Suppressor macrophage (primary cell): ENCODE measurements at places on chromosomes 7 and 10.
A peak's percentile ranks its signal among the peaks of the same experiment; 100 is the strongest.

DNA sequence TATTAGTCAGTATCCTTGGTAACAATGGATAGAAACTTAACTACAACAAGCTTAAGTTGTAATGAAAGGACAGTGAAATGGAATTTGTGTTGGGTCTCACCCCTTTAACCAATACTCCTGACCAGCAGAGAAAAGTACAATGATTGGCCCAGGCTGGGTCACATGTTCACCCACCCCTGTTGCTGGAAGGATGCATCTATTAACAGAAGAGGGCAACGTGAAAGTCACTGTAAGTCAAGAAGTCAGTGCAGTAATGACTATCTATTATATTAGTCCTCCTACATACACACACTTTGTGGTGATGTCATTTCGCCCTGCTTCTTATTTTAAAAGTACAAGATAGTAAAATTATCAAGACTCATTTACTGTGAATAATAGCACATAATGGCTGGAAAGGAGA, 16.2 kb downstream of the PNLIPRP2 start:
- no peak for DNase-seq

DNA sequence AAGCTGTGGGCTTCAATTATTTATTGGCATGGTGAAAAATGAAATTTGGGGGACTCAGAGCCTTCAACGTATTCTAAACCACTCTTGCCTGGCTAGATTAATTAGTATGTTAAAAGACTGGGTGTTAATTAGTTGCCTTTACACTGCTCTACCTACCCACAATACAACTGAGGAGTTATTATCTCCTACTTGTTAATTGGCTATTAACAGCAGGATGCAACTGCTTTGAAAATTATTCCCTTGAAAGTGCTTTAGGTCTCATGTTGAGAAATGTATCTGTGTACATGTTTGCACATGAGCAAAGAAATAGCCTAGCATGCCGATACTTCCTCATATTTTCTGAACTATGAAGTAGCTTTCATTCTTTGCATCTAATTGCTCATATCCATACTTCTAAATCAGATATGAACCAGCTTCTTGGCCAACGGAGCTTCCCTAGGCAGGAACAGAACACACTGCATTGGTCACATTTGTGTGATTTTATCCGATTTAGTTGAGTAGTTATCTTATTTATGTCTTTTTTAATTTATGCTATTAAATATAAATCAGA, 155.8 kb downstream of the GPAM start:
- no peak for DNase-seq

DNA sequence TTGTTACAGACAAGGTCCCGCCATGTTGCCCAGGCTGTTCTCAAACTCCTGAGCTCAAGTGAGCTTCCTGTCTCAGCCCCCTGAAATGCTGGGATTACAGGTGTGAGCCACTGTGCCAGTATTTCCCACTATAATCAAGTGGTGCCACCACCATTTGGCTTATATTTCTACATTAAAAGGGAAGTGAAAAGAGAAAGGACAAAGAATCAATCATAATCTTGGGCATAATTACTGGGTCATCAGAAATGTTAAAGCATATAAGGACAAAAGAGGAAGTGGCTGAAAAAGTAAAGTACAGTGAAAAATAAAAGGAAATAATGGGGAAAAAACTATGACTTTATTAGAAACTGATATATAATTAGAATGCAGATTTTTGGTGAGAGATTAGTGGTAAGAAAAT, 25.7 kb upstream of the ENTPD1 start:
- DNase-seq, result peak; percentile 5

DNA sequence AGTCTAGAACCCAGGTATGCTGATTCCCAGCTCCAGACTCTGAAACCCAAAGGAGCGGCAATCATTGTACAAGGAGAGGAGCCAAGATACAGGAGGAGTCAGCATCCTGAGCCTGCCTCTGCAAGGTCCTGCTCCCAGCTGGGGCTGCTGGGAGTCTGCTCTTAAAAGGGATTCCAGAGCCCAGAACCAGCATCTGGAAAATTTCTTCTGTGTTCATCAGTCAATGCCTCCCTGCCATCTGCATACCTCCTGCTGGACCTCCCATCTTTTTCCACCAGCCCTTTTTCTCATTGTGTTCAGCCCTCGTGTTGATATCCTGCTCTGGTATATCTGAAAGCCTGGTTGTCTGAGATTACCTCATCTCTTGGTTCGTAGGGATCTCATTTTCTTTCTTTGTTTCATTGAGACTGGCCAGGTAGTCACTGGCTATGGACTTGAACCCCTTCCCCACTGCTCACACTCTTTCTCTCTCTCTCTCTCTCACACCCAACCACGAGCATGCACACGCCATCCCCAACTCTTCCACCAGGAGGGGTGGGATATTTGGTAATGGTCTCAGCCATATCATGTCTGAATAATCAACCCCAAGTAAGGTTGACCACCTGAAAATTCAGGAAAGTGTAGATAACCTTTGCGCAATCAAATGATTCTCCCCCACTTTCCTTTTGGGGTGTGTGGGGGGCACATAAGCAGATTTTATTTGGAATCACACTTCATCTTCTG, 608.8 kb downstream of the LRMDA start:
- DNase-seq, result no peak

GRCh38 chr10:48234295-48234694, 40.2 kb downstream of the FRMPD2 start:
- no peak for DNase-seq

DNA sequence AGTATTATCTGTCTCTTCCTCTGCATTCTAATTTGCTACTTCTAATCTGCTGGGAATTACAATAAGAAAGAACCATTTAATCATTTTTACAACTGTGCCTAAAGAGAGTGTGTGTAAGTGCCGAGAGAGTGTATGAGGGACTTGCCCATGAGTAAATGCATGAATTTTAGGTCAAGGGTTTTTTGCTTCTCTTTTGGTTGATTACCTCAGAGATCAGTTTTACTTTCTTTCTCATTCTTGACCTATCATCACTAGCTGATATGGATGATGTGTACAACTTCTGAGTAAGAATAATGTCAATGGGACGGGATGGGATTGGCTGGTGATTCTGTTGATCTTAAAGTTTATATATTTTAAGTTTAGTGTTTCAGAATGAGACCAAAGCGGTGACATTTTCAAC, 47.8 kb downstream of the IKZF1 start:
- no peak for DNase-seq

DNA sequence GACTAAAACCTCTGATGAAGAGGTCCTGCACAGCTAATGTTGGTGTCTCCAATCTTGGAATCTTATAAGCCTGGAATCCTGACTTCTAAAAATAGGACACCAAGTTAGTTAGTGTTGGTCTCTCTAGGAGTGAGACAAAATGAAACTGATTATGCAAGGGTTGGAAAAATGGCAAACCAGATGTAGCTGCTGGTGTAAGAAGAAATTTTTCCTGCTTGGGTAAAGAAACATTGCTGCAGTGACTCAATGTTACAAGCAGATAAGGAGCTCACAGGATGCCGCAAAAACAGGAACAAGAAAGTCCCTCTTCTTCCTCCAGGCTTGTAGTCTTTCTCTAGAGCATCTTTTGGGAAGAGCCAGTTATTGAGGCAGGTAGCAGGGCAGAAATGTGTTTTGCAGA, 449.0 kb downstream of the ETV1 start:
- no peak for DNase-seq

DNA sequence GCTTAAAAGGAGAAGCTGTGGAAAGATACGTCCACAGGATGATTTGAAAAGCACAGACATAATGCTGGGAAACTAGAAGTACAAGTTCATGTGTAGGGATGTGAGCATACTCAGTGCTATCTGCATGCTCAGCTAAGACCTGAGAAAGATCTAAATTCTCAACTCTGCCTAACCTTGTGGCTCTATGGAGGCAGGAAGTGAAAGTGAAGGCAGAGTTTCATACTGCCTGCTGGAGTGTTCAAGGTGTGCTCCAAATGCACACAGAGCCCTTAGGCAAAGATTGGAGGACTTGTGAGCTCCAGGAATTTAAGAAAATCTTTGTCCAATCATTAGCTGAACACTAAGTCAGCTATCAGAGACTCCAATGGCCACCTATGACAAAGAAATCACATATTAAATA, 190.9 kb downstream of the RNLS start:
- DNase-seq, result no peak

- DNase-seq, result no peak
Measured at GRCh38 chr10:14926061-14926470, 27.8 kb downstream of the DCLRE1C start.

- no peak for DNase-seq
Measured at GRCh38 chr7:123204206-123204835, 4.6 kb upstream of the SLC13A1 start.

GRCh38 chr10:97724341-97724941, 10.9 kb downstream of the MARVELD1 start:
- peak; percentile 82 for DNase-seq

DNA sequence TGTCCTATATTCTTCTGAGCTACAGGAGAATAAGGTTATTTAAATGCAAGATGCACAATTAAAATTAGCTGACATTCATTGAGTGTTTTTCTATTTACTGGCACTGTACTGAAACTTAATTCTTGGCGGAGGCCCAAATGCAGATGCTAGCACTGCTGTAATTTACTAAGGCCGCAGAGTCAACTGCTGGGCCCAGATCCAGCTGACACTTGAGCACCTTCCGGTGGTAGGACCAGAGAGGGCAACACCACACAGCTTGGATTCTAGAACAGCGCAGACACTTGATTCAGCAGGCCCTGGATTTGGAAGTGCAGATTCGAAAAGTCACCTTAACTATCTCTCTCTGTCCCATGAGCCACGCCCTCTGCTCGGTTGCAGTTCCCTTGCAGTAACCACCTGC, 228.6 kb upstream of the TMEM72 start:
- DNase-seq, result no peak

GRCh38 chr7:30240106-30240800, 44.1 kb upstream of the ZNRF2 start:
- DNase-seq, result no peak

GRCh38 chr10:70761031-70761601, 24.1 kb downstream of the TBATA start:
- DNase-seq, result peak; percentile 59

- no peak for DNase-seq
Measured at GRCh38 chr7:148717266-148717793, 18.6 kb downstream of the CUL1 start.

GRCh38 chr7:80498481-80499349, 13.1 kb downstream of the GNAT3 start:
- DNase-seq, result peak; percentile 58

GRCh38 chr7:41130086-41130485, 572.8 kb downstream of the INHBA start:
- peak; percentile 21 for DNase-seq

DNA sequence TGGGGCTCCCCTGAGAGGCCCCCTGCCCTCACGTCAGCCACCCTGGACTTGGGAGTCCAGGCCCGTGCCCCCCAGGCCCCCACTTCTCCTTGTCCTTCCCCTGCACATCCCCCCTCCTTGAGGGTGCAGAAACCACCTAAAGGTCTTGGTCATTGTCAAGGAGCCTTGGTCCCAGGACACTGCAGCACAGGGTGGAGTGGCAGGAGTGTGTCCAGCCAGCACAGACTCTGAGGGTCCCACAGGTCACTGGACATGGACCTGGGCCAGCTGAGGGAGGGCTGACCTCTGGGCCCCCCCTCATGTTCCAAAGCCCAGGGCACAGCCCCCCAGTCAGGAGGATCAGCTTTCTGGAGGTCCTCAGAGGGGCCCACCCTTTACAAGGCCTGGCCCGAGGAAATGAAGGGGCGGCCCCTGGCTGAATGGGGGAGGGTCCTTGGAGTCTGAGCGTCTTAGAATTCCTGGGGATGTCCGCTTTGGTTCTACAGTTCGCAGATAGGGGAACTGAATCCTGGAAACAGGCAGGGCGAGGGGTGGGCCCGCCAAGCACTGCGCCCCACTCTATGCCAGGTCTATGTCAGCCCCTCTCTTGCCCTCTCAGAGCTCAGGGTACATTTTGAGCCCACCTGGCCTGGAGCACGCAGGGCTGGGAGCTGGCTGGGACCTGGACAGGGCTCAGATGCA, 54.0 kb downstream of the PWWP2B start:
- DNase-seq, result peak; percentile 34

GRCh38 chr10:77562742-77563141, 74.9 kb downstream of the KCNMA1 start:
- no peak for DNase-seq

DNA sequence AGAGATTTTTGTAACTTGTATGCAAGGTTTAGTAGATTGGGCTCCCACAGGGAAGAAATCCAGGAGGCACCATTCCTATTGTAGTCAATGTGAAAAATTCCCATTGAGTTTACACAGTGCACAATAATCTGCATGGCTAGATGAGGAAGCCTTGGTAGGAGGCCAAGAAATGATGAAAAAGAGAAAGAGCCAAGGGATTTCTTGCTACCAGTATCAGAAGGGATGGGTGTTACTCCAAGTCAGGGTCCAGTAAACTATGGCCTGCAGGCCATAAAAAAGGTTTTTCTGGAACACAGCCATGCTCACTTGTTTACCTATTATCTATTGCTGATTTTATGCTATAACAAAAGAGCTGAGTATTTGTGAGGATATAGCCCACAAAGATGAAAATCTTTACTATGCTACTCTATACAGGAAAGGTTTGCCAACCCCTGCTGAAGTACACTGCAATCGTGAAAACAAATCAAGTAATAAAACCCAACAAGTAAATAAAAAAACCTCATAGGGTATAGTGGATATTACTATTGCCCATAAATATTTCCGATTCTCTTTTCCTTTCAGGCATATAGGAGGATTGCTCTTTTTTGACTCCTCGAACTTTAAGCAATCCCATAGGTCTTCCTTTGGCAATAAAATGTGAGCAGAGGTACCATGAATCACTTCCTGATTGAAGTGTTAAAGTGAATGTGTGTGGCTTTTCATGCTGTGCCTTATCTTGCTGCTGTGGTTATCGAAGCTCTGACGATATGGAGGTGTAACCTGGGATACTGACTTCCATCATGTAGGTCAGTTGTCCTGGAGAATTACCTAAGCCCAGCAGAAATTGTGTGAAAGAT, 256.3 kb upstream of the MAGI2 start:
- DNase-seq, result no peak

DNA sequence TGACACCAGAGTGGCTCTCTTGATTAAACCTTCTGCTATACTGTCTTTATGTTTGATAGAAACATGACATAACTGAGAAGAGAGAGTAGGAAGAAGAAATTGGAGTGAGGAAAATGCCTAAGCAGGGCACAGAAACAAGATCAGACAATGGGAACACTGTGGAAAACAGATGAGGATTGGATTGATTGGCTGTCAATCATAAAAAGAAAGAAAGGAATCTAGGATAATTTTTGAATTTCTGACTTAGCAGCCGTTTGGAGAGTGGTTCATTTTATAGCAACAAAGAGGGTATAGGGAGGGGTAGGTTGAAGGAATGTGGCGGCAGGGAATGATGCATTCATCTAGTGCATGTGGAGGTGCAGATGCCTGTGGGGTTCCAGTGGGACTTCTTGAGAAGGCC, 7.8 kb downstream of the TEX47 start:
- no peak for DNase-seq

GRCh38 chr10:79932841-79933379, 16.0 kb downstream of the SFTPD start:
- no peak for DNase-seq
